ENCODE measurements at places on chromosomes 16 and 17.

DNA sequence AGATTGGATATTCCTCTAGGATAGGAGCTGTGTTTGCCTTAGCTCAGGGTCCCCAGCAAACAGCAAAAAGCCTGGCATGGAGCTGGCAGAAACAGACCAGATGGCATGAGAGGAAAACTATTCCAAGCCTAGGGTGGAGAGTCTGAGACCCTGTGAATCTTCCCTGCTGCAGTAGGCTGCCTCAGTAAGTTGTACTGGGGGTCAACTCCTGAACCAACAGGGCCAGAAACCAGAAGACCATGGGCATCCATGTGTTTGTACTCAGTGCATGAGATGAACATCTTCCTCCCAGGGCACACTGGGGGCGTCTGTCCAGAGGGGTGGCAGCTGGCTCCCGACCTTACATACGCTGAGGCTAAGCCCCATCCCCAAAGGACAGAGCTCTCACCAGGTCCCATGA lies 214.4 kb downstream of the C16orf78 start:
- DNase-seq: no peak

DNA sequence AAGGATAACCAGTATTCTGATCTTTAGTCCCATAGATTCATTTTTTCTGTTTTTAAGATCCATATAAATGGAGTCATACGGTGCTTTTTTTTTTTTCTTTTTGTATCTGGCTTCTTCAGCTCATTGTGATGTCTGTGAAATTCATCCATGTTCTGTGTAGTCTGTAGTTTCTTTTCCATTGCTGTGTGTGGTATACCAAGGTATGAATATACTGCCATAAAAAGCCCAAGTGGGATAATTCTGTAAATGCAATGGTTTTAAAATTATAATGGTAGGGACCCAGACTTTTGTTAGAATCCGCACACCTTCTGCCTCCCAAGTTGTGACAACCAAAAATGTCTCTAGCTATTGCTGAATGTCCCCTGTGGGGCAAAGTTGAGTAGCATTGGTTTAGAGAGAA lies 7.6 kb downstream of the NUP93 start:
- no peak for DNase-seq

- peak; percentile 60 for DNase-seq
Observed at GRCh38 chr17:45218895-45219661, 2.6 kb upstream of the FMNL1 start.

DNA sequence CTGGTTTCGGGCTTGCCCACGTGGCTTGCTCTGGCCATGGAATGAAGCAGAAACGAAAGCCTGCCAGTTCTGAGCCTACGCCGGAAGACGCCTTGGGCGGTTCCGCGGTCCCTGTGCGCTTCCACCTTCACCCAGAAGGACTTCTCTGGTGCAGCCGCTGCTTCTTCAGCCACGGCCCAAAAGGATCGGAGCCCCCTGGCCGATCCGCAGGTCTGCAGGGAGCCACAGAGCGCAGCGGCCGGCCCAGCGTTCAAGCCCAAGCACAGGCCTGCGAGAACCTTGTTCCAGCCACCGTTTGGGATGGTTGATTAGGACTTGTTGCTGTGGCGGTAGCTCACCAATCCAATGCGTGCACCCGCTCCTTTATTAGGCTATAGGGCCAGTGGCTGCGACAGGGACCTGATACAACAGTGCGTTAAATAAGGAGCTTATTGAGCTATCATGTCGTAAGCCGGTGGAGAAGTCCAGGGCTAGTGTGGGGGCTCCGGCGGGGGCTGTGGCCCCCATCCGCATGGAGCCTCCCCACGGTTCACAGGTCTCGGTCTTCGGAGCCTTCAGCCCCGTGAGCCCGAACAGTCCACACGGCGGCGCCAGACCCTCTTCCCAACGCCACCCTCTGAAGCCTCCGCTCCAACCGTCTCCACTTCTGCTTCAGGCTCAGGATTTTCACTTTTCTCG lies 10.2 kb upstream of the MPP2 start:
- DNase-seq: no peak

GRCh38 chr16:86664522-86665318 lies 86.4 kb downstream of the FOXL1 start:
- no peak for DNase-seq

DNA sequence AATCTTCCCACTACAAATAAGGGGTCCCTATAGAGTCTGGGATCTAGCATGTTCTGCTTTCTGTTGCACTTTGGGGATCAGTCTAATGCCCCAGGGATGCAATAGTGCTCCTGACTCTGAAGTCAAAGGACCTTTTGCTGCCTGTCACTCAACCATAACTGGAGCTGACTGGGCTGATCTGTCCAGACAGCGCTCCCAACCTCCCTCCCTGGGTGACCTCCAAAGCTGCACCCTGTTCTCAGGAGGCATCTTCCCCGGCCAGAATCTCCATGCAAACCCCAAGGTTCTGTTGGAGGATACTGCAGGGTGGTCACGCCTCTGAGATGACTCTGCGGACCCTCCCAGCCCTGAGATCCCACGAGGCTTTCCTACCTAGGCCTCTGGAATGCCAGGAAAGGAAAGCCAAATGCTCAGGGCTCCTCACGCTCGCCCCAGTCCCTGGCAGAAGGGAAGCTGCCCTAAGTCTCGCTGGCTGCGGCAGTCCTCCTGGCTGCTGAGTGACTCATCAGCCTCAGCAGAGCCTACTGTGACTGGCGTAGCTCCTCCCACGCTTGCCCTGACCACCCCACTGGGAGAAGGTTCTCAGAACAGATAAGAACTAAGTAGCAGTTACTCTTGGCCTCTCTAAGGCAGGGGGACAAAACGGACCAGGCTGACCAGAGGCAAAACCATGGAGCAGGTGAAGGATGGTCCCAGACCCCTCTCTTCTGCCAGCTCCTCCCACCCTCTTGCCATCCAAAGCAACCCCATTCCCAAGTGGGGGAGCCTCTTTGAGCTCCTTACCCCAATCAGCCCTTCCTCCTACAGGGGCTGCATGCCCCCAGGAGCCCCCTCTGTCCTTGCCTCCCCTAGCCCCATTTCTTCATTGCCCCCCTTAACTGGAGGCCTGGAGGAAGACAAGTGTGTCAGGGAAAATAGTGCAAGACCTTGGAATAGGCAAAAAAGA lies 124.1 kb upstream of the TNRC6C start:
- DNase-seq: no peak

All from urinary bladder (tissue), 4 donors.